ENCODE measurements at places on chromosomes 5 and 9.

DNA sequence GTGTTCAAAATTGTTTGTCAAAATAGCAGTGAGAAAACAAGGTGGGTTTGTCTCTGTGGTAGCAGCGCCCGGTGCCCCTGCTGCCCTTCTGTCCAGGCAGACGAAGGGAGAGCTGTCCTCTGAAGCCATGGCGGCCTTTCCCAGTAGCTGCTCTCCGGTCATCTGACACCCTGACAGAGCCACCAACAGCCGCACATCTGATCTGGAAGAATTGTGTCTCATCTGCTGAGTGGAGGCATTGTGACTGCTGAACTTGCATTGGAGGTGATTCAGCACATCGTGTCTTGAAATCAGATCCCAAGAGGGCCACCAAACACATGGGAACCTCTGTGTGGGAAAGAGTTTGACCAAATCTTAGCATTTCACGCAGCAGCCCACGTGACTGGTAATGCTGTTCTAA, 337.6 kb upstream of the IRX1 start:
- DNase-seq: no peak

- peak; percentile 58 for DNase-seq
These were observed 9.9 kb upstream of the NINJ1 start for GRCh38 chr9:93143830-93144530.

DNA sequence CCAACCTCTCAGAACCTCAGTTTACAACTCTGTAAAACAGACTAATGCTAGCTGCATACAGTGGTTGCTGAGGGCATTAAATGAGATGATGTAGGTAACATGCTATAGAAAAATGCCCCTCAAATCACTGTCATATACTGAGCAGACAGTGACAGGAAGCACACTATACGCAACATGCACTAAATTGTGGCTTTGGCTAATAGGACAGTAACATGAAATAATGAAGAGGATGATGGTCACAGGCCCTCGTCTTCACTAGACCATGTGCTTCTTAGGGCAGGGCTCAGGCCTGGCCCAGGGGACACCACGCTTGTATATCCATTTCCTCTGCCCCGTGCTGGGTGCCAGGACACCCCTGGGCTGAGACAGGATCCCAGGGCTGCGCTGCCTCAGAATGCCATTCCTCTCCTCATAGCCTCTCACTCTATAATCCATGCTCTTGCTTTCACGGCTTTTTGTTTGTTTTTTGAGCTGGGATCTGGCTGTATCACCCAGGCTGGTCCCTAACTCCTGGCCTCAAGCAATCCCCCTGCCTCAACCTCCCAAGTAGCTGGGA, 18.9 kb downstream of the CSF1R start:
- no peak for DNase-seq

GRCh38 chr9:107138261-107138992, 144.7 kb upstream of the RAD23B start:
- no peak for DNase-seq

GRCh38 chr5:106306313-106307028, 1364.3 kb downstream of the EFNA5 start:
- no peak for DNase-seq

DNA sequence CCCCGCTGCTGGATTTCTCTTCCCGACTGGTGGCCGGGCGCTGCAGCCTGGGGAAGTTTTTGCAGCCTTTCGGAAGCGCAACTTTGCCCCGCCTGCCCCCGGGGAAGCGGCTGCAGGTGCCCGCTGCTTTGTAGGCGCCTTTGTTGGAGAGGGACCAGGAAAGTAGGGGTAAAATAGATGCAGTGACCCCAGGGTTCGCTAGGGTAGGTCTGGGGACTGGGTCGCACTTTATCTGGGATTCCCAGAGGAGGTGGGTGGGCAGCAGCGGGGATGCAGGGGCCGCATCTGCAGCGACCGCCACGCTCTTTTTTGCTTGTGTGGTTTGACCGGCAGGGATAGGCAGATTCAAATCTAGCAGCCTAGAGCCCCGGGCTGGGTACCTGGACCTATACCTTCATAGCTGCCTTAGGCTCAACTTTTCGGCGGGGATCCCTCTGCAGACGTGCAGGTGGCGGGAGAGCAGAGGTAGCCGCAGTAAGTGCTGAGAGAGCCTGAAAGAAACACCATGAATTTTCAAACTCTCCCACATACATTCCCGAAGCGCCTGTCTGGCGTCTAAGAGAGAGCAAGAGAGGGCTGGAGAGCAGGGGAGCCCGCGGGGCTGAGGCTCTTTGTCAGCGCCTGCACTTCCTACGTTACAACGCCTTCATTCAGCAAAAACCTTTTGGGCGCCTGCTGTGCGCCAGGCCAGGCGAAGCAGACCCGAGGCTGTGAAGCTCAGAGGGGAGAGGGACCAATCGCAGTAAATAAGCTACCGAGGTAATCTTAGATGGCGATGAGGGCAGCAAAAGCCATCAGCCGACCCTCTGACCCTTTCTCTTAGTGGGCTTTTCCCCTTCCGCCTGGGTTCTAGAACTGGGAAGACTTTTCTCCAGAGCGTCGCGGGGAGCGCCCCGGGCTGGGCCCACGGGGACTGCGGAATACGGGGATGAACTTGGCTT, 642 bp downstream of the SV2C start:
- no peak for DNase-seq

DNA sequence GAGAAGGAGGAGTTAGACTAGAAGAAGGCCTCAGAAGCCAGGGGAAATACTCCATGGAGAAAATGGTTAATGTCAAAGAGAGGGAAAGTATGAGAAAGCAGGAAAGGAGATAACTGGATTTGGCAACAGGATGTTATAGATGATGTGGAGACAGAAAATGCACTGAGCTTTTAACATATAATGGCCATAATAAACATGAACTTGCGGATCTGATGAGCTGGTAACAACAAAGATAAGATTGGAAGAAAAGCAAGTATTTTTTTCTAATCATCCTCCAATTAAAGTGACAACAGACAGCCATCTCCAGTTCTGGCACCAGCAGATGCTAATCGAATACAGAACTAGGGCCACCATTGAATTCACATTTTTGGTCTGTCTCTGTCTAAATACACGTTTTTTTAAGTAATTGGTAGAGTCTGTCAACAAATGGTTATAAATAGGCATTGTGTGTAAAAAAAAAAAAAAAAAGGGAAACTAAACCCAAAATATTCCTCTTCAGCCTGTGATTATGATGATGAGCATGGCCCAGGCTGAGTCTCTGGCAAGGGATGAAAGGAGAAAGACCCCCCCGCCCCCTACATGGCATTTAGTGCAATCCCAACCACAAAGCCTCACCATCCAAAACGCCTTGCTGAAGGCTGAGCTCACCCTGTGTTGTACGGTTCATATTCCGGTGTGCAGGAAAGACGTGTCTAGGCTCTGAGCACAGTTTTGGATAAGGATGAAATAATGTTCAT, 149.5 kb upstream of the LHFPL2 start:
- DNase-seq: no peak

- DNase-seq: no peak
These were observed 290.5 kb upstream of the ITGA1 start for GRCh38 chr5:52497133-52497693.

DNA sequence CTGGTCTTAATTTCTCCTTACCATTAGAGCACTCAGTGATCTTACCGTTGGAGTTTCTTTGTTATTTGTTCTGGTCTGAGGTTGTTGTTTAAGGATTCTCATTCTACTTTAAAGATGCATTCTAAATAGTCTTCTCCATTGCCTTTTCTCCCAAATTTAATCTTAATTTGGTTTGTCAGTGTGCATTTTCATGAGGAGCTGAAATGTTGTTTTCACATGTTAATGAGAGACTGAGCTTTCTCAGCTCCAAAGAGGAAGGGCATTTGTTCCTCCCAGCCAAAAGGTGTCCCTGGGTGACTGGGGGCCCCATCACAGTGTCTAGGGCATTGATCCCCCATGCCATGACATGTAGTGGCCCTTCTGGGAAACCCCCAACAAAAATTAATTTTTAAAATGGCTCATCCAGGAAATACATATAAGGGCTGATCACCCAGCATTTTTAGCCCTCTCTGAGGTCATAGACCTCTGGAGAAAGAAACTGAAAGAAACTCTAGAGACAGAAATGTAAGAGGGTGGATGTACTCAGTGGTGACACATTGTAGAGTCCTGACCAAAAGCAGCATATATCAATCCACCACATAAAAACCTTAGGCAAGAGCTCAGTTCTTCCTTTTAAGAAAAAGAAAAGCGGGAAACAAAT, 240.4 kb upstream of the RAI14 start:
- DNase-seq: no peak

GRCh38 chr5:132915681-132916080, 42.2 kb downstream of the LEAP2 start:
- DNase-seq: no peak

DNA sequence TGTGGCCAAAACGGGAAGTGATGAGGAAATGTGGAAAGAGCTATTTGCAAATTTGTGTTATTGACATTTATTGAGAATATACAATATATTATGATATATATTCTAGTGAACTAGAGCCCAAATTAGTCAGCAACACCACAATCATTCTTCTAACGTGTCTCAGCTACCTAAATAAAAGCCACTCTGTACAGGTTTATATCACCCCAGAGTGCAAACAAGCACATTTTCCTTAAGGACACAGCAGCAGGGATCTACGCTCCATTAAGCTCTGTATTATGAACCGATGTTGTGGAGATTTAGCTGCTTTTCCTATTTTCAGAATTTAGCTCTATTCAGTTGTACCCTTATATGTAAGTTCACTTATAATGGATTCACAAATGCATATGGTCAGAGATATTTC, 77.9 kb downstream of the CDH18 start:
- no peak for DNase-seq

- no peak for DNase-seq
These were observed 31.6 kb upstream of the ANXA6 start for GRCh38 chr5:151189151-151189550.

DNA sequence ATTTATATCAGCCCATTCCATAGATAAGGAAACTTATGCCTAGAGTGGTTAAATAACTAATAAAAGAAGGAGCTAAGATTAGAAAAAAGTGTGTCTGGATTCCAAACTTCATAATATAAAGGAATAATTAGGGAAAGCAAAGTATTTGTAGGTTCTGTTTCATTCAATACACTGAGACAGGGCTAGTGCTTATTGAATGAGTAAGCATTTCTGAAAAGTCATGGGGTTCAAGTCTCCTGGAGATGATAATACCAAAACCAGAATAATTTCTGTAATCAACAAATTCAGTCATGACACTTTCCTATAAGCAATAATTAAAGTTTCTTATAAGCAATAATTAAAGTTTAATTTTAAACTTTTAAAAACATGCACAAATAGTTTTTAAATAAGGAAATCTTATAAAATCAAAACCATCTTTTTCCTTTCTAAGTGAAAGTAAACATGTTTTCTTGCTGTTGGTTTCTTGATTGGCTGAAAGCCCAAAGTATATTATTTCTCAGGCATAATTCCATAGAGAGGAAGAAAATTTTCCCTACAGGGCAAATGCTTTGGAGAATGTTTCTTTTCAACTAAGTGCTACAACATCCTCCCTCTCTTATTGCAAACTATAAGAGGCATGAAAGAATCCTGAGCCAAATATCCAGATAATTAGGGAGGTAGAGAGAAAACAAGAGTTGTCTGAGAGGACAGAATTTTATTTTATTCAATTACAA, 510.2 kb downstream of the PRELID2 start:
- DNase-seq: no peak

- DNase-seq: no peak
These were observed 15.6 kb downstream of the TICAM2 start for GRCh38 chr5:115586525-115587146.

GRCh38 chr5:133440467-133441115, 171.8 kb downstream of the FSTL4 start:
- DNase-seq: no peak

DNA sequence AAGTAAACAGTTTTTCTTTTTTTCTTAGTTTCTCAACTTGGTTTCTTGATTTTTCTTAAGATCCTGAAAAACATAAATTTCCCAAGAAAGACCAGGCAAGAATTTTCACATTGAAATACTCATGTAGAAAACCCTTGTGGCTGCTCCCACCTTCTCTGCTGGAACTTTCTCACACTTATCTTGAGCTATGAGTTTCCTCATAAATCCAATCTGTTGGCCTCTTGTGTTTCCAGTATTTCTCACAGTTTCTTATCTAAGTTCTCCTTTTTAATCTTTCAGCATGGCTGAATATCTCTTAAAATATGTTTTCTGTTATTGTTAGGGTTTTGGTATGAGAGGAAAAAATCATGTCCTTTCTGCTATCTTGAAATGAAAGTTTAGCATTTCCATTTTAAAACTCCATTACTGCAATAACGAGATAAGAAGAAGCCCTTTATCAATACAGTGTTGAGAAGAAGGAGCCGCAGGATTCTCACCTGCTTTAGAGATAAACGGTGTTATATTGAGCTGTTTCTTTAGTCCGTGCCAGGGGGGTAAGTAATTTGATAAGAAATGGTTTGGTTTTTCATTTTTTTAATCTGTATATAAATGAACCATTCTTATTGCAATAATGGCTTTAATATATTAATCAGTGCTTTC, 89.3 kb downstream of the ALDH1A1 start:
- DNase-seq: no peak

DNA sequence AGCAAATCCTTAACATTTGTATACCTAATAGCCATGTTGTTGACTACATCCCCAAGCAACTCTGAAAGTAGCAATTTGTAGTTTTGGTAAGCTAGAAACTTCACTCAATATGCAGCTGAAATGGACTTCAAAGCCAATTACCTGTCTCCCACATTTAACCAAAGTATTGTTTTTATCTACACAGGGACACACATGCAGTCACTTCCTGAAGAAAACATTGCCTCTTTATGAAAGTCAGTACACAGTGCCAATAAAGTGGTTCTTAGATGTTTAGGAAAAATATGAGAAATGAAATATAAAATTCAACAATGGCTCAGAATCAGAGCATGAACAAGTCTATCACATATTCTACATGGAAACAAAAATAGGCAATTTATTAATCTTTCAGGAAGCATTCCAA, 49.2 kb downstream of the OXCT1 start:
- DNase-seq: no peak

DNA sequence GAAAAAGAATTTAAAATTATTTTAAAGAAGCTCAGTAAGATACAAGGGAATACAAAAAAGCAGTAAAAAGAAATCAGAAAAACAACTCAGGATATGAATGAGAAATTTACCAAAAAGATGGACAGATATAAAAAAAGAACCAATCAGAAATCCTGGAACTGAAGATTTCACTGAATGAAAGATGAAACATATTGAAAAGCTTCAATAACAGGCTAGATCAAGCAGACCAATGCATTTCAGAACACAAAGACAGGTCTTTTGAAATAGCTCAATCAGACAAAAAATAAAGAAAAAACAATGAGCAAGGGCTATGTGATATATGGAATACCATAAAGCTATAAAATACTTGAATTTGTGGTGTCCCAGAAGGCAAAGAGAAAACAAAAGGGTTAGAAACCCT, 322.6 kb upstream of the POU5F2 start:
- no peak for DNase-seq

GRCh38 chr5:92548346-92548745, 1032.7 kb downstream of the NR2F1-AS1 start:
- no peak for DNase-seq

DNA sequence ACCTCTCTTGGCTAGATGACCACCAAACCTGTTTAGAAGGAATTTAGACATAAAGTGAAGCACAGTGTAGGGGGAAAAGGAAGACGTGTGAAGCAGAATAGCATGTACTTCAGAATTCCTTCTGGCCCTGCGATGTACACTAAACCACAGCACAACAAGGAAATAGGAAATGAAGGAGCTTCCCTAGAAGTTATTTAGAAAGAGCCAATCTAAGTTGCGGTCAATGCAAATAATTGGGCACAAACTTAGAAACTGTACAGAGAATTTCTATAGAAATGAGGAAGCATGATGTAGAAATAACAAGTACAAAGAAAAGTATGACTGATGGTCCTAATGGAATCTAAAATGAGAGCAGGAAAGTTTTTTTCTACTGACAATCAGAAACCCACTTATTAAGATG, 41.5 kb downstream of the ANKRD55 start:
- no peak for DNase-seq

GRCh38 chr9:75108571-75108970, 20.3 kb downstream of the OSTF1 start:
- no peak for DNase-seq

Measured in T-helper 22 cell (primary cell).